ENCODE measurements at places on chromosomes 5 and 9.

- no peak for DNase-seq
Measured at GRCh38 chr9:118693645-118694044, 675.6 kb downstream of the BRINP1 start.

- no peak for DNase-seq
Measured at GRCh38 chr5:80961376-80962281, 1.5 kb downstream of the RASGRF2 start.

DNA sequence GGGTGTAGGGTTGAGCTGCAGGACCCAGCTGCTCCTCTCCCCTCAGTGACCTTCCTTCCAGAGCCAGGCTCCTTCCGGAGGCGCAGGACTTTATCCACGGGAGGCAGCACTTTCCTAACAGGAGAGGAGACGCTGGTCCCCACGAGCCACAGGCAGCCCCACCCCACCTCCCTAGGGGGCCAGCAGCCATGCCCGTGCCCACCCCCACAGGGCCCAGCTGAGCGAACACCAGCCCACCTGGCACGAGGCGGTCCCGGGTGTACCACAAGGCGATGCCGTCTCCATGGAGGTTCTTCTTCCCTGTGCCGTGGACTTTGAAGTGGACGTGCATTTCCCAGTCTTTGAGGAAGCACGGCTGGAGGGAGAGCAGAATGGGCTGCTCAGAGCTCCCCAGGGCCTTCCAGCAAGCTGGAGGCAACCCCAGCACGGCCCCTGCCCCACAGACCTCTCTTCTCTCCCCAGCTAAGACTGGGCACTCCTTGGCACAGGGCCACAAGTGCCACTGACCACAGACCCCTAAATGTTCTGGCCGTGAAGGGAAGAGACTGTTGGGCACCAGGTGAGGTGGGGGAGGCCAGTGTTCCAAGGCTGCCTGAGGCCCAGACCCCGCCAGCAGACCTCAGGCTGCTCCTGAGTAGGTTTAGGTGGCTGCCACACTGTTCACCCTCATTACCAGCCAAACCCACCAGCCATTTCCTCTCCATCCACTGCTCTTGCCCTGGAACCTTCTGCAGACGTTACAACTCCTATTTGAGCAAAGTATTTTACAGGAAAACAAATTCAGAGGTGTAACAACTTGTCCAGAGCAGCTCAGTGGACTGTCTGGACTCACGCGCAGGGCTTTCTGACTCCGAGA, 13.0 kb downstream of the LMAN2 start:
- DNase-seq: no peak

DNA sequence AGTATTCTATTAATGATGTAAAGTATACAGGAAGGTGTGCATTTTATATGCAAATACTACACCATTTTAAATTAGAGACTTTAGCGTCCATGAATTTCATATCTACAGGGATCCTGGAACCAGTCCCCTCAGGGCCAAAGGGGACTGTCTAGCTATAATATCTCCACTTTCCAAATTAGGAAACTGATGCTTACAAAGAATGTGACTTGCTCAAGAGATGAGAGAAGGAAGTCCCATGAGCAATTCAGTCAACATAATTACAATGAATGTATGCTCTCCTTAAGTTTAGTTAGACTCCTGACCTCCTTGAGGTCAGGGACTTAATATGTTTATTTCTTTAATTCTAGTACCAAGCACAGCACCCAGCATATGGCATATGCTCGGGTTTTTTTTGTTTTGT, 23.7 kb downstream of the NIPBL start:
- DNase-seq: no peak

DNA sequence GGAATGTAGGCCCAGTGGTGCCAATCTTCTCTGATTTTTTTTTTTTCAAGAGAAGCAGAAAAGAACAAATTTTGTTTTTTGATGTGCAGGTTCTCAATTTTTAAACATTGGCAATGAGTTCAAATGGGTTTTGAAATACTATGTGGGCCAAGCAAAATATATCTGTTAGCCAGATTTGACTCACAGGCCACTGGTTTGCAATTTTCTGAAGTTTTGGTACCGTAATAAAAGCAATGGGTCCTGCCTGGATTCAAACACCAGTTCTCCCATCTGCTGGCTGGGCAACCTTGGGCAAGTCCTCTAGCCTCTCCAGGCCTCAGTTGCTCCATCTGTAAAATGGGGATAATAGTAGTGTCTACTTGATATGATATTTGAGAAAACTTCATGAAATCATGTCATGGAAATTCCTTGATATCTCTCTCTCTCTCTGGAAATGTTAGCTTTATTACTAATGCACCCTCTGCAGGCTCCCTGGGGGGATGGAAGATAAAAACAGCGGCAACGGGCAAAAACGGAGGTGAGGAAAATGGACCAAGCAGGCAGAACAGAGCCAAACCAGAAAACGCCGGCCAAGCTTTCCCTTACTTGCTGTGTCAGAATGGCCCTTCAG, 63.4 kb downstream of the SMIM23 start:
- no peak for DNase-seq

GRCh38 chr9:12666813-12667212, 26.4 kb upstream of the TYRP1 start:
- no peak for DNase-seq

- no peak for DNase-seq
Measured at GRCh38 chr9:567128-567746, 274.3 kb upstream of the DMRT1 start.

DNA sequence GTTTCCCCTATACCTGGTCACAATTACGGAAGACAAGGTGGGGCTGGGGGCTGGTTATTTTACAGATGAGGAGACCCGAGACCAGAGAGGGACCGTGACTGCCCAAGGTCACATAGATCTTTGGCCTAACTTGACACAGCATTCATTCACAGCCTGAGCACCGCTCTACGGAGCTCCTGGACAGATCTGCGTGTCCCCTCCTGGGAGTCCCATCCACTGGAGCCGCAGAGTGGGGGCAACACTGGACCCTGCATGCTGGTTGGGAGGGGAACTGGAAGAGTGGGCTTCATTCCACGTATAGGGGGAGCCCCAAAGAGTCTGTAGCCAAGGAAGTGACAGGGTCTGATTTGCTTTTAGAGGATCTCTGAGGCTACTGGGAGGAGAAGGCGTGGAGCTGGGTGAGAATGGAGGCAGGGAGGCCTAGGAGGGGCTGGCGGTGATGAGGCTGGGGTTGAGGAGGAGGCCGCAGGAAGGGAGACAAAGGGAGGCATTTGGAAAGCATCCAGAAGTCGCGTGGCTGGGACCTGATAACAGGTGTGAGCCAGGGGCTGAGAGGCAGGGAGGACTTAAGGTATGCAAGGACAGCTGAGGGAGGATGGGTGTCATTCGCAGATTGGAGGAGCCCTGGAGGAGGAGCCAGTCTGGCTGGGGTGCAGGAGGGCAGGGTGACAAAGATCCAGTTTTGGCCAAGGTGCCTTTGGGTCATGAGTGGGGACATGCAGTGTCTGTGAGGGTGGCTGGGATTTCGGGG, 64.3 kb upstream of the IER5L start:
- no peak for DNase-seq

- DNase-seq: no peak
Measured at GRCh38 chr5:96350678-96351077, 82.4 kb downstream of the PCSK1 start.

- DNase-seq: no peak
Measured at GRCh38 chr9:101018467-101018866, 10.1 kb upstream of the PLPPR1 start.

GRCh38 chr9:33092634-33093033, 16.2 kb upstream of the SMU1 start:
- no peak for DNase-seq

- no peak for DNase-seq
Measured at GRCh38 chr5:130110328-130110727, 206.1 kb downstream of the CHSY3 start.

GRCh38 chr5:126516852-126517251, 78.2 kb downstream of the ALDH7A1 start:
- no peak for DNase-seq

- DNase-seq: no peak
Measured at GRCh38 chr9:99038484-99038820, 66.5 kb upstream of the TGFBR1 start.

DNA sequence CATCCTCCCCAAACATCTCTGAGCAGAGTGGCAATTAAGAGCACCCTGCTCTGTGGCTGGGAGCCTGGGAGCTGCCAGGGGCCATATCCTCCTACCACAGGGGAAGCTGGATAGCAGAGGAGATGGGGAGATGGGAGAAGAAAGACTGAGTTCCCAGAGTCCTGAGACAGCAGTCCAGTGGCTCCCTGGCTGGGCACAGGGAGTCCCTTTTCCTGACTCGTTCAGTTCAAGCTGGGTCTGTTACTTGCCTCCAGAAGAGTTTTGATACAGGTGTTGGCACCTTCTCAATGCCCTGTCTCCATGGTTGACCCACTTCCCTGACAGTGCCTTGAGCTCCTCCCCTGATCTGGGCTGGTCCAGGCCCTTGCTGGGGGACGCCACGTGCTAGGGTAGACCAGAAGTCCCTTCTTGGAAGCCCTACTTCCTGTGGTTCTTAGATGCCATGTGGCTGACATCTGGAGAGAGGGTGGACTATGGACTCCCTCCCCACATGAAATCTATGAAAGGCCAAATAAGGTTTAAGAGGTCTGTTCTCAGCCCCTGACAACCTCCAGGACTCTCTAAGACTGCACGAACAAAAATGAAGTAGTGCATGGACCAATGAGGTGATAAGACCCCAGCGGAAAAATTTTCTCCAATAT, 166.2 kb downstream of the AUH start:
- DNase-seq: no peak

GRCh38 chr9:96048104-96048955, 172.8 kb downstream of the ERCC6L2 start:
- DNase-seq: no peak

GRCh38 chr5:42855386-42855785, 43.7 kb upstream of the SELENOP start:
- no peak for DNase-seq

DNA sequence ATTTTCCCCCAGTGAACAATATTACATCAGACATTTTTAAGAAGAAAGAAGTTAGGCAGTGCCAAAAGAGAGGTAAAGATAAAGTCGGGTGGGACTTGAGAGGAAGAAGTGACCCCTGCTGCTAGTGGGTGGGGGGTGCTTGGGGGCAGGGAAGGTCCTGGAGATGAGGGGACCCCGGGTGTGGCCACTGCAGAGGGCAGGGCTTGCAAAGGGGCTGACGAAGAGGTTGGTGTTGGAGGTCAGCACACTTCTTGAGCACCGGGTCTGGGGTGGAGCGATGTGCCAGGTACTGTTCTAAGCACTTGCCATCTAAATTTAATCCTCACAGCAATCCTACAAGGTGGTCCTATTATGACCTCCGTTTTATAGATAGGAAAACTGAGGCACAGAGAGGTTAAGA, 62.0 kb downstream of the AMBP start:
- no peak for DNase-seq

DNA sequence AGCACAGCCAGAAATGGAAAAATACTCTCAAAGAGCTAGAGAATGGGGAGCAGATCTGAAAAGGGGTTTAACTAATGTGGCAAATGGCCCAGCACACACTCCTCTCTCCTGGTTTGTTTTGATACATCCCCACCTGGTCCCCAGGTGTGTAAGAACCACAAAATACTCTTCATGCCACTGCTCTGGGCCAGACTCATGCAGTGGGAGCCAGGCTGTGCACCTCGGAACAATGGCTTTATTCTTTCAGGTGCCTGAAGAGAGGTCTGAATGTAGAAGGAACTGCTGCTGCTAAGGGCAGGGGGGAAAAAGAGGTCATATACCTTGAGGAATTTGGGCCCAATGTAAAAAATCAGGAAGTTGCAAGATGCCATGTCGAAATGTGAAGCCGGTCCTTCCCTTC, 123.9 kb upstream of the ADAMTSL1 start:
- DNase-seq: no peak

- no peak for DNase-seq
Measured at GRCh38 chr9:107940616-107941595, 451.3 kb upstream of the KLF4 start.

- no peak for DNase-seq
Measured at GRCh38 chr9:115593587-115594091, 475.7 kb upstream of the TNC start.

DNA sequence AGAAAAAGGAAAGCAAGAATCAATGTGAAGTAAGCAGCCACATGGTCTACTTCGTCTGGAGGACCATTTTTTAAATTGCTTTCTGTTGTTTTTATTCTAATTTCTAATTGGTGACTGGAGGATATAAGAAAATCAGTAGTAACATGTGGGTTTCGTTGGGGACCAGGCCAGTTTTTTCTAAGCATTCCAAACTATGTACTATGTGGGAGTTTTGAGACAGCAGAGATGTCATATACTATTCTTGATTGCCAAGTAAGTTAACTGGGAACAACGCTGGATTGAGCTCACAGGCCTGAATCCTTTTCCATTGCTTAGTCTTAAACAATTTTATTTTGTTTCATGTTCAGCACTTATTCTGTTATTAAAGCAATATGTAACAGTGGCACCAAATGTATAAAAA, 225.7 kb downstream of the TMEM167A start:
- no peak for DNase-seq

DNA sequence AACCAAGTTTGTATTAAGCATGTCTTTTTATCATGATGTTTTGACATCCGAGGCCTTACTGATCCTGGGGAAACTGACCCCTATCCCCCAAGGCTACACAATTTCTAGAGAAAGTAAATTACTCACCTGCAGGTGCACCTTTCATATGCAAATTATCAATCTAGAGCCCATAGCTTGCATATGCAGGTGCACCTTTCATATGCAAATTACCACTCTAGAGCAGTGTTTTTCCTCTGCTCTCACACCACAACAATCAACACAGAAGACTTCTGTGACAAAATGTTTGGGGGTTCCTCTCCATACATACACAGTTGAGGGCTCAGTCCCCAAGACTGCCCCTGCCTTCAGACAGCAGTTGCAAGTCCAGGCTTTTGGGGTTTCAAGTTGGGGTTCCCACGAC, 203.7 kb upstream of the RORB start:
- DNase-seq: no peak

GRCh38 chr5:126477294-126478117, 54.3 kb downstream of the GRAMD2B start:
- no peak for DNase-seq

DNA sequence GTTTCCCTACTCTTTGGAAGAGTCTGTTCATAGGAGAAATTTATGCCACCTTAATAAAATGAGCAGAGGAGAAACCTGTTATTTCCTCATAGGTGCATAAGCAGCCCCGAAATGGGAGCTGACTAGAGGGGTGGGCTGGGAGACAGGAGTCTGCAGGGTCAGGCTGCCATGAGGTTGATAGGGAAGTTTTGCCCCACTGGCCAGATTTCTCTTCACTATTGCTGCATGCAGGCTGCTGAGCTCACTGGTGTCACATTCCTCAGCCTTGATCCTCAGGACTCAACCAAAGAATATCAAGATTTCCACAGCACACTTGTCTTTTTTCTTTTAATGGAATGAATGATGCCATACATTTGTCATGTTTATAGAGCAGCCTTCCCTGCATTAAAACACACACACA, 60.7 kb downstream of the BHMT start:
- no peak for DNase-seq

All from GF-D8 (cell line).